ENCODE measurements at places on chromosomes 6 and 20.
A peak's percentile ranks its signal among the peaks of the same experiment; 100 is the strongest.

DNA sequence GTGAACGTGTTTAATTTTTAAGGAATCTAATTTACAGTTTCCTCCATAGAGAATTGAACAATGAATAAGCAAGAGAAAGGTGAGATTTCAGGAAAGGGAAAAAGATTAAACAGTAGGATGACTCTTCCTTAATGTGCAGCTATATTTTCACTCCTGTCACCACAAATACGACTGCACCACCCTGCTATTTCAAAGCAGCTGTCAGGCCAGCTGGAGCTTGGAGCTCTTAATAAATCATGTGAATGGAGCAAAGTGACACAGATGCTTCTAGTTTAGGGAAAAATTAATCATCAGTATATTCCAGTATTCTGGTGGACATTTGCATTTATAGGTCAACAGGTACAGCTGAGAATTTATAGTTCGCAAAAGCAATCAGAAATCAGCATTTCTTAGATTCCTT is 56.5 kb upstream of the PKIB start:
- no peak for DNase-seq

GRCh38 chr6:57303931-57304681 is 13.3 kb upstream of the PRIM2 start:
- DNase-seq = no peak

GRCh38 chr6:155340464-155341129 is 26.3 kb upstream of the TFB1M start:
- no peak for DNase-seq

DNA sequence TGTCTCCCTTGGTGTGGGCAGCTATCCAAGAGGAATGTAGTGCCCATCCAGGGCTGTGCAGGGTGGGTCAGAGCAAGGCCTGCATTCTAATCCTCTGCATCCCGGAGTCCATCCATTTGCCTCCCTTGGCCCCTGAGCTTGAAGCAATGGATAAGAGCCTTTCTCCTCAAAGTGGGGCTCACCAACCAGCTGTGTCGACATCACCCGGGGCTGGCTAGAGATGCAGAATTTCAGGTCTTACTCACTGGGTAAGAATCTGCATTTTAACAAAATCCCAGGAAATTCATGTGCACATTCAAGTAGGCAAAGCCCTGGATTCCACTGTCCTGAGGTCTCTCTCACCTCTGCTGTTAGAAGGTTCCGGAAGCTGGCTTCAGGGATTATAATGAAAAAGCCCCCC is 95.3 kb downstream of the MDGA1 start:
- DNase-seq = no peak

DNA sequence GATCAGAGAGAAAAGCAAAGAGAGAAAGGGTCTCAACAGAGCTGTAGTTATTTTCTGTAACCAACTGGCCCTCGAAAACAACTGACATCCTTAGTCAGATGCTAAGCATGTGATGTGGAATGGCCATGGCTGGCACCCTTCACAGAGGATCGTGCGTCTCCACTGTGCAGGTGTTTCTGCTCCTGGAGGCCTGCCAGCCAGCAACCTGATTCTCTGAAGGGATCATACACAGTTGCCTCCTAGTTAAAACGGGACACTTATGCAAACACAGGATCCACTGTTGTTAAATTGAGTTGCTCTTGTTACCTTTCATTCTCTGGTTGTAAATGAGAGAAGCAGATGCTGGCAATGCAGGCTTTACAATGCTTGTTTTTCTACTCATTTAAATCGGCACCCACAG is 148.5 kb downstream of the HDGFL1 start:
- peak; percentile 65 for DNase-seq

GRCh38 chr6:21228411-21228810 is 365.1 kb upstream of the SOX4 start:
- no peak for DNase-seq

GRCh38 chr6:38924791-38925509 is 123.6 kb upstream of the GLP1R start:
- no peak for DNase-seq

DNA sequence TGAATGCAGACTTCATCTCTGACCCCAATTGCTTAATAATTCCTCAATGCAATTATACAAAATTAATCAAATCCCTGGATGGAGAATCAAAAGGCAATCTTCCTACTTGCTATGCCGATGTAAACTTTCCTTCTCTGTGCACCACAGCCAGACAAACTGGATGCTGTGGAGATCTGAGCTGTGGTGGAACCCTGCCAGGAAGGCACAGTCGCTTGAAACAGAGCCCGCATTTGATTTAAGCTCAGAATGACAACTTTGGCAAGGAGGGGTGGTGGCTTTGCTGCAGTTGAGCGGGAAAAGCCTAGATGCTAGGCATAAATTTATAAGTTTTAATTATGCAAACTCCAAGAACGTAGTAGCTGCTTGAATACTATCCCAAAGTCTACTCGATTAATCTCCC is 190.8 kb downstream of the MTFR2 start:
- no peak for DNase-seq

DNA sequence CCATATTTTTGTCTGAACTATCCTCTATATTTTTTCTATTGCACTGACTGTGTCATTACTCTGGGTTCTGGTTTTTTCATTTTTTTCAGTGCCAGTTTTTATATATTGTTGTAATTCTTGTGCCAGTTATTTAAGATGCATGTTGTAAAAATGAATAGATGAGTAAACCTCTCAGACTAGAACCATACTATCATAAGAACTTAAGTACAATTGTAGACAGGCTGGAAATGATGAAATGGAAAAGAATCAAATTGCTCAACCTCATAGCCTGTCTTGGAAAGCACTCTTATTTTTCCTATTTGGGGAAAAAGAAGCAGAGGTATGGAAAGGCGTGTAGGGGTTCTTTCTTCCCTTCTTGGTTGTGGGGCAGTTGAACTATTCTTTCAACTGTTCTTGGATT is 30.2 kb downstream of the PANK2 start:
- no peak for DNase-seq

DNA sequence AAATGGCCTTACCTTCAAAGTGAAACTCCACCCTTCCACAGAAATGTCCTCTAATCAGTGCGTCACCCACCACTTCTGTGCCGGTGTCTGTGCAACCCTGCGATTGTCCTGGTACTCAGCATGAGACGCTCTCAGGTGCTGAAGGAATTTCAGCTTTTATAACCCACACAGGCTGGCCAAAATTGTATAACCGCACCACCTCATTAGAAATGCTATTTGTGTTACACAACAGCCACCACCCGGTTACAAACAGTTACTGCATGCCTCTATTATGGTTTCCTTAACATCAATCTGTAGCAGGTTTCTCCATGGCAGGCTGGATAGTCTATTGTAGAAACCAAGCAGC is 51.5 kb downstream of the SLC23A2 start:
- no peak for DNase-seq

DNA sequence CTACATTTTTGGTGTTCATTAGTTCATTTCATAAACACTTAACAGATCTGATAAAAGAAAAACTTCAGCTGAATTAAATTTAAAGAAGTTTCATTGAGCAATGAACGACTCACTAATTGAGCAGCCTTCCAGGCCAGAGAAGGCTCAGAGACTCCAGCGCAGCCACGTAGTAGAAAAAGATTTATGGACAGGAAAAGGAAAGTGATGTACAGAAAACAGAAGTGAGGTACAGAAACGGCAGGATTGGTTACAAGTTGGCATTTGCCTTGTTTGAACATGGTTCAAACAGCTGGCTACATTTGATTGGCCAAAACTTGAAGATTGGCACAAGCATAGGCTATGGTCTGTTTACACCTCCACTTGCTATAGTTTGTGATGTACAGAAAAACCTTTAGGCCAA is 166.3 kb upstream of the DTNBP1 start:
- DNase-seq = no peak

- no peak for DNase-seq
Observed at GRCh38 chr20:62477669-62478455, 2.1 kb upstream of the GATA5 start.

Measured in NCI-H187 treated with DMSO at 0.1 percent for 48 hours (cell line).